ENCODE measurements at places on chromosomes 16 and 17. TPM values are rescaled to one million over a fixed set of nuclear protein-coding genes. Genes with fewer than 3 reads are reported as not detected.

The DNAH3 gene
- 0.11 TPM for total RNA-seq

The MAPT gene
- total RNA-seq, result 0.63 TPM

The CD300A gene
- 3.0 TPM for total RNA-seq

The CANT1 gene
- total RNA-seq, result 67.8 TPM

The NOXO1 gene
- not detected for total RNA-seq

The BRCA1 gene
- 93.4 TPM for total RNA-seq

The C16orf92 gene
- total RNA-seq, result not detected

The NPIPA5 gene
- total RNA-seq, result 12.4 TPM

The KRT33A gene
- total RNA-seq, result not detected

The RARA gene
- 61.9 TPM for total RNA-seq

The VASN gene
- total RNA-seq, result 0.11 TPM

The RNF222 gene
- total RNA-seq, result 0.21 TPM

The TMEM106A gene
- 28.4 TPM for total RNA-seq

The HS3ST3B1 gene
- 14.5 TPM for total RNA-seq

The SEPTIN12 gene
- total RNA-seq, result not detected

The CFAP119 gene
- 2.9 TPM for total RNA-seq

The CHST5 gene
- total RNA-seq, result not detected

The KCNH4 gene
- 0.95 TPM for total RNA-seq

The ATXN7L3 gene
- 89.1 TPM for total RNA-seq

The TPSD1 gene
- not detected for total RNA-seq

The IL21R gene
- 53.6 TPM for total RNA-seq

The ZG16 gene
- total RNA-seq, result not detected

The ARHGAP44 gene
- 0.48 TPM for total RNA-seq

The MED1 gene
- total RNA-seq, result 69.0 TPM

The TBC1D3H gene
- total RNA-seq, result not detected

The DHRS11 gene
- total RNA-seq, result 3.8 TPM

The KRT17 gene
- 2.5 TPM for total RNA-seq

The CCDC200 gene
- 1.1 TPM for total RNA-seq

The BFAR gene
- total RNA-seq, result 41.4 TPM

The CD300LF gene
- total RNA-seq, result not detected

The HBZ gene
- total RNA-seq, result not detected

The MPV17L gene
- total RNA-seq, result not detected

The EFNB3 gene
- not detected for total RNA-seq

The PSMD3 gene
- 159 TPM for total RNA-seq

The HSF4 gene
- 71.3 TPM for total RNA-seq

The FOXF1 gene
- not detected for total RNA-seq

The FCSK gene
- 13.9 TPM for total RNA-seq

The GFOD2 gene
- 20.9 TPM for total RNA-seq

The KRTAP3-2 gene
- not detected for total RNA-seq

The NTN1 gene
- 0.87 TPM for total RNA-seq

The FN3K gene
- total RNA-seq, result 6.1 TPM

The CTDNEP1 gene
- 152 TPM for total RNA-seq

The SLC38A8 gene
- total RNA-seq, result not detected

The G6PC1 gene
- total RNA-seq, result not detected

Measured in activated T-helper 17 cell treated with anti-CD3 and anti-CD28 coated beads, Interleukin-2, amount 50 U/mL, for 72 hours (primary cell).